ENCODE measurements at places on chromosomes 5 and 9.
A peak's percentile ranks its signal among the peaks of the same experiment; 100 is the strongest.

- no peak for DNase-seq
These were observed 52.1 kb upstream of the TYRP1 start for GRCh38 chr9:12640866-12641636.

GRCh38 chr9:131986576-131986975, 93.1 kb downstream of the MED27 start:
- DNase-seq: no peak

DNA sequence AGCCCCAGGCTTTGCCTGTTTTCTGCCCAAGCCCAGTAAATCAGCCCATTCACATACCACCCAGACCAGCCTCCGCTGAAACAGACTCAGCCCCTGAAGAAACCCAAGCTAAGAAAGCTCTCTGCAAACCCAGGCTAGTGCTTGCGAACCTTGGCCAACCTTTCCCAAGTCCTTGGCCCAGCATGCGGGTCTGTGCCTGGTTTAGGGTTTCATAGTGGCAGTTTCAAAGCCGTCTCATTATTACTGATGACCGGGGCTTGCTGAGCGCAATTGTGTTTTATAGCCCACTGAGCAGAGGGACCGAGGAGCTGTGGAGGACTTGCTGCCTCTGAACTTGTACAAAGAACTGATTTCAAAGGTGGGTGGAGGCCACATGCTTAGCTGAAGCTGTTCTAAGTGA, 584.3 kb downstream of the BNC2 start:
- DNase-seq: no peak

- DNase-seq: no peak
These were observed 255.5 kb downstream of the ARRDC3 start for GRCh38 chr5:91127456-91128081.

DNA sequence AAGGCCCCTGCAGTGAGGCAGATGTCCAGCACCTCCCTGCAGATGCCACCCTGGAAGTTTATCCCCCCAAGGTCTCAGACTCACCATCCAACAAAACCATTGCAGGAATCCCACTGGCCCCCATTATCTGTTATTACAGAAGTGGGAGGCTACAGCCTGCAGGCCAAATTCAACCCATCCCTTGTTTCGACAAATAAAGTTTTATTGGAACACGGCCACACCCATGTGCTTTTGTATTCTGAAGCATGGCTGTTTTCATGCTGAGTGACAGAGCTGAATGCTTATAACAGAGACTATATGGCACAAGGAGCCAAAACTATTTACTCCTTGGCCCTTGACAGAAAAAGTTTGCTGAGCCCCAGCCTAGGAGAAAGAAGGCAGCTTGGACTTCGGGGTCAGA, 428.8 kb downstream of the CDK5RAP2 start:
- DNase-seq: no peak

DNA sequence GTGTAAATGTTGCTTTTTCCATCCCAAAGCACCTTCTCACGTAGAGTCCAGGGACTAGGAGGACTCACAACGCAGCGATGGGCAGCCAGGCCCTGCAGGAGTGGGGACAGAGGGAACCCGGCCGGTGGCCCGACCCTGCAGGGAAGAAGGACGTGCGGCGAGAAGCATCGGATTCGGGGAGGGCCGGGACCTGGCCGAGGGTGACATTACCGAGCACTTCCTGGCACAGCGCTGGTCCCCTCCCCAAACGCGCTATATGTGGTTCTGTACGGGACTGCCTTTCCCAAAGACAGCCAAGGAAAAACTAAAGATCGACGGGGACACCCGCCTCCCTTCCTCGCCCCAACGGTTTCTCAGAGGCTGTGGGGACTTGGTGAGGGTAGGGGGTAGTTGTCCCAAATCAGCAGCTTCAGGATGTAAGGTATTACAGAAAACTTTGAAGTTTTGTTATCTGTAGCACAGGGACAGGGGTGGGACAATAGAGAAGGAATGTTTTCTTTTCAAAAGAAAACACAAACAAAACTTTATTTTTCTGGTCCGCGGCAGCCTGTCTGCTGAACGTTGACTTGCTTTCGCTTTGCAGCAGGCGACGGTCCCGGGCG, 887 bp upstream of the MAP3K1 start:
- peak; percentile 37 for DNase-seq

- no peak for DNase-seq
These were observed 11.2 kb upstream of the ANXA6 start for GRCh38 chr5:151168602-151169344.

All from CD8-positive, alpha-beta T cell (primary cell).